Hypothalamus (tissue), 51 donors: ENCODE measurements at places on chromosomes 5 and 9.

DNA sequence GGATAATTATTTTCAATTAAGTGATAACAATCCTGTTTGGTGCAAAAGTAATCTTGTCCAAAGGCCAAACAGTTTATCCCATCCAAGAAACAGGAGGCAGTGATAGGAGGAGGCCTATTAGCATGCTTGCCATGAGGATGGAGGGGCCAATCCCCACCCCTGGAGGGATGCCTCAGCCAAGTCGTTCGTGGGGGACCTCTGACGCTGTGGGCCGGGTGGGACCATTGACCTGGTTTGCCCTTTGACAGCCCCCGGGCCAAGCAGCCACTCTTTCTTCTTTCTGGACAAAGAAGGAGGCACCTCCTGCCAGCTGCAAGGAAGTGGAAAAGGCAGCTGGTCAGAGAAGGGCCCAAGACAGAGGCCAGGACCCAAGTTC, 39.5 kb upstream of the GRHPR start:
- no peak for DNase-seq

- no peak for DNase-seq
Observed at GRCh38 chr5:150340614-150341255, 16.8 kb upstream of the TCOF1 start.

DNA sequence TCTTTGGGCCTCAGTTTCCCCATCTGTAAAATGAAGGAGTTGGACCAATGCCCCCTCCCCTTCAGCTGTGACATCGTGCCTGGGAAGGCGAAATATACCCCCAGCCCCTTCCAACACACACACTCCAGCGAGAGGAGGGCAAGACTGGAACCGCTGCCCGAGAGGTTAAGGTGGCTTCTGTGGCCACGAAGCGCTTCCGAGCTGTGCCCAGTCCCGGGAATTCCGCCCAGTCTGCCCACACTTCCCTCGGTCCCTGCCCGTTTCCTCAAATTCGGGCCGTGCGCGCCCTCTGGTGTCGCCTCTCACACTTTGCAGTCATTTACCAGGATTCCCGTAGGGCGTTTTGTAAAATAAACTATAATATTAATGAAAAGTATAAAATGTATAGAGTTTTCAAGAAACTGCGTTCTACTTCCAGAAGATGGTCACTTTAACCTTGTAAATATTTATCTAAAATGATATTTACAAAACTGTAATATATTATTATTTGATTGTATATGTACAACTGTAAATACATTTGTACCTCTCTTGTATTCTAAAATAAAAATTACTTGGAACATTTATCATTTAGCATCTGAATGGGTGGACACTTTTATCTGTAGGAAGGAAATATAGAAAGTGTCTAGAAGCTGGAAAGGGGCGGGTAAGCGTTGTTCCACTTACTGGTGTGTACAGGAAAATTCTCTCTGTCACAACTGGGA, 11.0 kb upstream of the EXOSC2 start:
- peak; percentile 74 for DNase-seq

- no peak for DNase-seq
Observed at GRCh38 chr9:14467675-14468374, 153.9 kb upstream of the NFIB start.

DNA sequence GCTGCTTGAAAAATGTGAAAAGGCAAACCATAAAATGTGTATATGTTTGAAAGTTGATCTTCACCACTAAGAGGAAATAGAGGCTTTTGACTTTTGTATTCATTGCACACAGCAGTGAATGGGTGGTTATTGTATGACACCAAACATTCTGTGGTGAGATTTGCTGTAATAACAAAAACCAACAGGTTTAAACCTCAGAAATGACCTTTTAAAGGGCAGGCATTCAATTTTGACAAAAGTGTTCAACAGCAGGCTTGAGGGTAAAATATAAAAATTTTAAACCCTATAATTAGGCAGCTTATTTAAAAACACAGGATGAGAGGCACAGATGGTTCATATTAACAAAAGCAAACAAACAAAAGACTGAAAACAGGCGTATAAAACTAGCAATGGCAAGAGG, 128.1 kb upstream of the NUDT12 start:
- DNase-seq, result no peak

DNA sequence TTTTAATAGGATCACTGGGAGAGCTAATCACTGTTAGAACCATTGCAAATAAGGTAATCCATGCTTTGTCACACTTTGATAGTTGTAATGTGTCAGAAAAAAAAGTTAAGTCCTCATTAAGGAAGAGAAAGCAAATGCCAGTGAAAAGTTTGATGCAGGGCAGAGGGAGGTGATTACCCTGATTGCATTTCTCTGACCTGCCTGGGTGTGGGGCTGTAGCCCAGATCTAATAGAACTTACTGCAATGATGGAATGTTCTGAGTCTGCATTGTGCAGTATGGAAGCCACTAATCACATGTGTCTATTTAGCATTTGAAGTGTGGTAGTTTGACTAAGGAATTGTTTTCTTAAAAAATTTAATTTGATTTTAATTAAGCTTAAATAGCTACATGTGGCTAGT, 202.7 kb downstream of the ATP10B start:
- DNase-seq, result no peak

GRCh38 chr5:178176791-178177190, 10.4 kb downstream of the GMCL2 start:
- no peak for DNase-seq

GRCh38 chr9:128026255-128026772, 40.8 kb downstream of the NAIF1 start:
- no peak for DNase-seq

DNA sequence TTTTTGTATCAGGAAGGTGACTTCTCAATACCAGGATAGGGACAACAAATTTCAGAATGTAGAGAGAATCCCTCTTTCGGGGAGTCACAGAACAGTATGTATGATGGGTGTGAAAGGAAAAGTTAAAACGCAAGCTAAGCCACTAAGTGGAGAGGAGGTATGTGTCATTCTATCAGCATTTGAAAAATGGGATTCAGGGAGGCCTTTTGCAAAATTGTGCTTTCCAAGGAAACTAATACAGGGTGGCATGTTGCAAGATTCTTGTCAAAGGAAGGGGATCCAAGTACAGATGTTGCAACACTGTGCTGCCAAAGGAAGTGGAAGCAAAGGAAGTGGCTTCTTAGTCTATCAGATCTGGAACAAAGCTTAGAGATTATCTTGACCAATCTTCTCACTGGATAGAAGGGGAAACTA, 12.6 kb upstream of the TNIP1 start:
- DNase-seq, result no peak

- no peak for DNase-seq
Observed at GRCh38 chr5:68739752-68740151, 354.1 kb upstream of the SLC30A5 start.
